ENCODE measurements at places on chromosomes 5 and 9.

GRCh38 chr5:181133610-181134231, 2.8 kb upstream of the OR2V1 start:
- no peaks in the 10 kb centered on the region for H3K4me1 ChIP-seq
- H3K36me3 ChIP-seq, result no peaks in the 10 kb centered on the region
- no peak overlapping the region for H3K27ac ChIP-seq
- no peak for DNase-seq

GRCh38 chr9:34562135-34562745, 27.3 kb downstream of the CNTFR start:
- DNase-seq, result no peak
- peaks cover 48% of the 10 kb centered on the region for H3K4me1 ChIP-seq
- no peak overlapping the region for H3K27ac ChIP-seq
- no peaks in the 10 kb centered on the region for H3K27me3 ChIP-seq
- H3K36me3 ChIP-seq, result peaks cover 31% of the 10 kb centered on the region

- no peak overlapping the region for H3K27ac ChIP-seq
- peaks cover 14% of the 10 kb centered on the region for H3K4me1 ChIP-seq
- no peak overlapping the region for H3K4me3 ChIP-seq
- H3K36me3 ChIP-seq, result no peaks in the 10 kb centered on the region
Measured at GRCh38 chr5:411728-412127, 31.2 kb upstream of the EXOC3 start.

GRCh38 chr9:9961487-9961886, 651.3 kb downstream of the PTPRD start:
- H3K36me3 ChIP-seq, result no peaks in the 10 kb centered on the region
- H3K27ac ChIP-seq, result no peak overlapping the region
- H3K4me1 ChIP-seq, result no peaks in the 10 kb centered on the region
- no peak for DNase-seq
- H3K27me3 ChIP-seq, result no peaks in the 10 kb centered on the region

GRCh38 chr5:148817606-148818005, 8.8 kb upstream of the ADRB2 start:
- H3K36me3 ChIP-seq, result no peaks in the 10 kb centered on the region
- H3K27me3 ChIP-seq, result no peaks in the 10 kb centered on the region
- H3K4me3 ChIP-seq, result no peak overlapping the region
- DNase-seq, result no peak
- no peak overlapping the region for H3K27ac ChIP-seq
- peaks cover 2% of the 10 kb centered on the region for H3K4me1 ChIP-seq

- no peaks in the 10 kb centered on the region for H3K36me3 ChIP-seq
- no peaks in the 10 kb centered on the region for H3K4me1 ChIP-seq
- DNase-seq, result no peak
- no peaks in the 10 kb centered on the region for H3K27me3 ChIP-seq
Measured at GRCh38 chr9:134522502-134522848, 119.1 kb upstream of the COL5A1 start.

- H3K36me3 ChIP-seq, result no peaks in the 10 kb centered on the region
- no peaks in the 10 kb centered on the region for H3K27me3 ChIP-seq
- no peak for DNase-seq
- no peak overlapping the region for H3K27ac ChIP-seq
Measured at GRCh38 chr9:135381762-135382310, 97.7 kb upstream of the PPP1R26 start.

GRCh38 chr5:79929095-79929494, 62.0 kb downstream of the MTX3 start:
- no peak overlapping the region for H3K4me3 ChIP-seq
- no peak for DNase-seq
- peaks cover 6% of the 10 kb centered on the region for H3K4me1 ChIP-seq
- peaks cover 4% of the 10 kb centered on the region for H3K27me3 ChIP-seq
- no peaks in the 10 kb centered on the region for H3K36me3 ChIP-seq

GRCh38 chr9:14011799-14012560, 302.0 kb downstream of the NFIB start:
- peaks cover 2% of the 10 kb centered on the region for H3K4me1 ChIP-seq
- H3K4me3 ChIP-seq, result no peak overlapping the region
- no peak for DNase-seq
- H3K27me3 ChIP-seq, result no peaks in the 10 kb centered on the region

- H3K27me3 ChIP-seq, result no peaks in the 10 kb centered on the region
- no peak overlapping the region for H3K27ac ChIP-seq
- no peaks in the 10 kb centered on the region for H3K4me1 ChIP-seq
- H3K4me3 ChIP-seq, result no peak overlapping the region
Measured at GRCh38 chr5:135678640-135679268, 100.0 kb upstream of the CXCL14 start.

GRCh38 chr5:134568761-134569695, 43.6 kb downstream of the JADE2 start:
- peak overlapping the region; percentile 27 for H3K4me3 ChIP-seq
- H3K36me3 ChIP-seq, result no peaks in the 10 kb centered on the region
- no peak for DNase-seq
- no peak overlapping the region for H3K27ac ChIP-seq
- H3K27me3 ChIP-seq, result no peaks in the 10 kb centered on the region
- H3K4me1 ChIP-seq, result peaks cover 17% of the 10 kb centered on the region

DNA sequence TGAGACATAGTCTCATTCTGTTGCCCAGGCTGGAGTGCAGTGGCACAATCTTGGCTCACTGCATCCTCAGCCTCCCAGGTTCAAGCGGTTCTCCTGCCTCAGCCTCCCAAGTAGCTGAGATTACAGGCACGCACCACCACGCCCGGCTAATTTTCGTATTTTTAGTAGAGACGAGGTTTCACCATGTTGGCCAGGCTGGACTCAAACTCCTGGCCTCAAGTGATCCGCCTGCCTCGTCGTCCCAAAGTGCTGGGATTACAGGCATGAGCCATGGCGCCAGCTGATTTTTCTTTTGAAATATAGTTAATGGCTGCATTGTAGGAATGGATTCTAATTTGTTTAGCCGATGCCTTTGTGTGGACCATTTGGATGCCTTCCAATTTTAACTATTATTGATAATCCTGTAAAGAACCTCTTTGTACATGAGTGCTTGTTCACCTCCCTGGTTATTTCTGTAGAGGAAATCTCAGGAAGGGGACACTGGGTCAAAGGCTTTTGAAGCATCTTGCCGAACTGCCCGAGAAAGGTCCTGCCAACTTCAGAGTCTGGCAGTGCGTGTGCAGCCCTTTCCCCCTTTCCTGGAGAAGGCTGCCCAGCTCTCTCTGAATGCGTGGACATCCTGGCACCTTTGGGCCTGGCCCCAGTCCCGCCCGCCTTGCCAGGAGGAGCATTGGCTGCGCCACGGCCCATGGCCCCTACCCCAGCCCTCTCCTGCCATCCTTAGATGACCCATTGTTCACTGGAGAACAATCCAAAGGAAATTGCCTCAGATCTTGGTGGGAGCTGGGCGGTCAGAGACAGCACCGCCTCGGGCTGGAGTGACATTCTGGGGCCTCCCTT, 8.9 kb upstream of the NUP214 start:
- no peak for DNase-seq
- H3K27ac ChIP-seq, result no peak overlapping the region
- H3K27me3 ChIP-seq, result no peaks in the 10 kb centered on the region
- H3K36me3 ChIP-seq, result peaks cover 44% of the 10 kb centered on the region

DNA sequence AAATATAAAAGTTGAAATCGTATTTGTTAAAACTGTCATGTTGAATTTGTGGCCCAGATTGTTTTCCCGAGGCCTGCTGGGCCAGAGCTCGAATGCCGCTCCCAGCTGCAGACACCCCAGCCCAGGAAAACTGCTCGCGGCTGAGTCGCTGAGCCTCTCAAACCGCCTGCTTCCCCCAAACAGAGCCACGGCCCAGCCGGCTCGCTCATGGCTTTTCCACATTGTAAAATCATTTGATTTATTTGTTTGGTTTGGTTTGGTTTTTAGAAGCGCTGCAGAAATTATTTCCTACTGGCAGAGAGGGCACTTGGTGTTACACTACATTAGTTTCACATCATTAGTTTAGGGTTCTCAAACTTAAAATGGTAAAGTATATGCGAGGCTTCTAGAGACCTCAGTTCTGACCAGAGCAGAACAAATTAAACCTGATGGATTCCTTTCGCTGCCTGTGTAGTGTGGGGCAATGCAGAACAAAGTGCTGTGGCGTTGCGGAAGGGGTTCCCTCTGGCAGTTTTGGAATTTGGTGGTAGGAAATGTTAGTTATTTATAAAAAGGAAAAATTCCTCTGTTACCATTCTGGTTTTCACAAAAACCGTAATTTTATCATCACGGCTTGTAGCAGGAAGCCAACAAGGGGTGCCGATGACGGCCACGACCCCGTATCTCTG, 156.5 kb upstream of the PITX1 start:
- H3K36me3 ChIP-seq, result no peaks in the 10 kb centered on the region
- peaks cover 9% of the 10 kb centered on the region for H3K27me3 ChIP-seq
- peak overlapping the region; percentile 70 for H3K4me3 ChIP-seq

- no peaks in the 10 kb centered on the region for H3K27me3 ChIP-seq
- H3K4me3 ChIP-seq, result no peak overlapping the region
- no peak for DNase-seq
- no peaks in the 10 kb centered on the region for H3K36me3 ChIP-seq
Measured at GRCh38 chr5:96546120-96546519, 113.1 kb upstream of the PCSK1 start.

GRCh38 chr5:95086927-95087815, 197.7 kb downstream of the MCTP1 start:
- DNase-seq, result no peak
- H3K36me3 ChIP-seq, result no peaks in the 10 kb centered on the region
- no peak overlapping the region for H3K4me3 ChIP-seq
- no peaks in the 10 kb centered on the region for H3K4me1 ChIP-seq

- H3K4me3 ChIP-seq, result no peak overlapping the region
- H3K27ac ChIP-seq, result no peak overlapping the region
Measured at GRCh38 chr5:34740389-34740806, 84.3 kb downstream of the RAI14 start.

GRCh38 chr9:99020786-99021436, 77.2 kb downstream of the COL15A1 start:
- DNase-seq, result no peak
- H3K36me3 ChIP-seq, result no peaks in the 10 kb centered on the region
- H3K27ac ChIP-seq, result no peak overlapping the region

GRCh38 chr5:156623381-156624040, 226.6 kb upstream of the PPP1R2B start:
- H3K36me3 ChIP-seq, result no peaks in the 10 kb centered on the region
- H3K27ac ChIP-seq, result no peak overlapping the region
- H3K4me3 ChIP-seq, result no peak overlapping the region
- H3K27me3 ChIP-seq, result no peaks in the 10 kb centered on the region
- no peak for DNase-seq

DNA sequence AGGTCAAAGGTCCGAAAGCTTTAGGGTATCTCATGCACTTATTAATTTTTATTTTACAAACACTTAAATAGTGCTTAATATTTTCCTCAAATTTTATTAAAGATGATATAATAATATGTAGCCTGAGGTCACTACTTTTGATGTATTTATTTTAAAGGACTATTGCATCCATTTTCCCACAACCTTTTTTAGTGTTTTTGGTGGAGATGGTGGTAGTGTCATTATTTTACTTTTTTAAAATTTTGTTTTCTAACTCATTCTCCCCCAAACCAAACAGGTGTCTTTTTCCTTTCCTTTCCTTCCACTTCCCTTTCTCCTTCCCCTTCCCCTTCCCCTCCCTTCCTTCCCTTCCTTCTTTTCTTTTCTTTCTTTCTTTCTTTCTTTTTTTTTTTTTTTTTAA, 328.6 kb downstream of the CYLC2 start:
- H3K27ac ChIP-seq, result no peak overlapping the region
- no peak for DNase-seq
- no peaks in the 10 kb centered on the region for H3K36me3 ChIP-seq
- no peak overlapping the region for H3K4me3 ChIP-seq
- no peaks in the 10 kb centered on the region for H3K27me3 ChIP-seq

Measured in neuronal stem cell (in vitro differentiated cells).